ENCODE measurements at places on chromosomes 16 and 17. TPM values are rescaled to one million over a fixed set of nuclear protein-coding genes. Genes with fewer than 3 reads are reported as not detected.

Gene CCR7
- total RNA-seq: 0.36 TPM

Gene TNFRSF17
- total RNA-seq: not detected

Gene SCGB1C2
- not detected for total RNA-seq

Gene SPATA32
- total RNA-seq: under 0.01 TPM

Gene CXCL16
- 0.28 TPM for total RNA-seq

Gene ABCA10
- total RNA-seq: under 0.01 TPM

Gene PARD6A
- total RNA-seq: 0.28 TPM

Gene KRT15
- total RNA-seq: 3.6 TPM

Gene HSPB9
- total RNA-seq: not detected

Gene CCL16
- not detected for total RNA-seq

DNA sequence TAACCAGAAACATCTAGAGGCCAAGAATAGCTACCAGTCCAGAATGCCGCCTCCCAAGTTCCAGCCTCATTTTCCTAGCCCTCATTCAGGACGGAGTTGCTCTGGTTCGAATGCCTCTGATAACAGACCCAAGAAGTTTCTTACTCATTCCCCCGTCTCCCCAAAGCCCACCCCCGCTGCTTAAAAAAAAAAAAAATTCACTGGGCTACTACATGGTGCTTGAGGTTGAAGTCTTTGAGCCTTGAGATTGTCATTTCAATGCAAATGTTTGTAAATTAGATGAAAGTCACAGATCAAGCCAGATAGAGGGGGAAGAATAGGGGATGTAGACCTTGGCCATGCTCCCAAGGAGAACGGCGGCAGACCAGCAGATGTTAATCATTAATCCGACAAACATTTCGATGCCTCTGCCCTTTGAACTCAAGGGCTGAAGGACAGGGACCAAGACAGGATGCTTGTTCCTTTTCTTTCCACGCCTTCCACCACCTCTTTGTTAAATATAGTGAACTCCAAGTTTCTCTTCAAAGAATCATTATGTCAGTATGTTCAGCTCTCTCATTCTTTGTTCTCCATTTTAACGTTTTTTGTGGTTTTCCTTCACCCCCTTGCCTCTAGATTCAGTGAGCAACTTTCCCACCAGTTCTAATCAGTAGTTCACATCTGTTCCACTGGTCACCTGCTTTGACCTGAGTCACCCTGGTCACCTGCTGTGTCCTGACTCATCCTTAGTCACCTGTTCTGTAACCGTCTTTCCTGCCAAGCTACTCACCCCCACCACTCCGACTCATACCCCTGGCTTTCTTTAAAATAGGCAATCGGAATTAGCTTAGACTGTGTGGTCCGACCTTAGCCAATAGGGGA is 190.3 kb downstream of the CPPED1 start:
- DNase-seq: peak; percentile 39

- DNase-seq: no peak
These were observed 176.0 kb downstream of the WWOX start for GRCh38 chr16:78275420-78275819.

DNA sequence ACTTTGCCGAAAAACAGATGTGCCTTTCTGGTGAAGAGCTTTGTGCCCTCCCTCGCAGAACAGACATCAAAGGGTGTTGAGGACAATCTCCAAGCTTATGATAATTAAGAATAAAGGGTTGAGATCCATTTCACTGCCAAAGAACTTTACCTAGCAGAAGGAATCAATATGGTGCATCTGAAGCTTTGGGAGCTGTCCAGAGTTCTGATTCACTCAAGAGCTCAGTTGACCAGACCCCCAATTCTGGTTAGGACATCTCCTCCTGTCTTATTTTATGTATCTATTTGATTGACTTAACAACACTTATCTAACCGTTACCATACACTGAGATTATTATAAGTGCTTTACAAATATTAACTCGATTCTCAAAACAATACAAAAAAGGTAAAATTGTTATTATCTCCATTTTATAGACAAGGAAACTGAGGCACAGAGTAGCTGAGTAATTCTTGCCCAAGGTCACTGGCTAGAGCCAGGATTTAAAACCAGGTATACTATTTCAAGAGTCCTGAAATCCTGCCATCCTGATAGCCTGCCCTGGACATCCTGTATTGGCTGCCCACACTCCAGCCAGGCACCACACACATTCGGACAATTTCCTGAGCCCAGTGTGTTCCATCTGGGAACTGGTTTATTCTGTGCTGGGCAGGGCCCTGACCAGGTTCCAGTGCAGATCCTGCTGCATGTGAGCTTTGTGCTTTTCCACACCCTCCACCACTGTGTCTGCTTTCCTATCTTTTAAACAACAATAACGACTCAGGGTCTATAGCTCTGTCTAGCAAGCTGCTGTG is 29.8 kb downstream of the PITPNM3 start:
- DNase-seq: peak; percentile 28

- DNase-seq: no peak
These were observed 69.0 kb downstream of the CDK5R1 start for GRCh38 chr17:32555611-32556310.

DNA sequence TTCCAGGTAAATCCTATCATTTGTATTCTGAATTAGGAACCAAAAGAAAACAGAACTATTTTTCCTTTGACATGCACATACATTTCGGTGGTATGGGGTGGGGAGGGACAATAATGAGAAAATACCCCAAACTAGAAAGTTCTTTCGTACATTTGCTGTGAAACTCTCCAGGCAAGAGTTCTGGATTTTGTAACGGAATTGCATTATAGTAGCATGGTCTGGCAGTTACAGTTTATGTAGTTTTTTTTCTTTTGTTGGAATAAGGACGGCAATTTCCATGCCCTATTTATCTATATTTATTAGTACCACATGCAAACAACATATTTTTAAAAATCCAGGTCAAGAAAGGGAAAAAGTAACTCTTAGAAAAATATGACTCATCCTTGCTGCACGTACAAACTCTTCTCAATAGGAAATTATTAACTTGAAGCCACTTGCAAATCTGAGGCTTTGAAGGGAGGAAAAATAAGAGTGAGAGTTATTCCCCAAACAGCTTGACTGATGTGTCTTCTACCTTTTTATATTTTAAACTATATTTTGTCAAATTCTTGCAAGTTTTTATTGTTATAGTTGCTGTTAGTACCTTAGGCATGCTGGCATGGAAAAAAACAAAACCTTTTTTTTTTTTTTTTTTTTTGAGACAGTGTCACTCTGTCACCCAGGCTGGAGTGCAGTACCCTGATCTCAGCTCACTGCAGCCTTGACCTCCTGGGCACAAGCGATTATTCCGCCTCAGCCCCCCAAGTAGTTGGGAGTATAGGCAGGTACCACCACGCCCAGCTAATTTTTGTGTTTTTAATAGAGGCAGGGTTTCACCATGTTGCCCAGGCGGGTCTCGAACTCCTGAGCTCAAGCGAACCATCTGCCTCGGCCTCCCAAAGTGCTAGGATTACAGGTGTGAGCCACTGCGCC is 69.3 kb downstream of the WWP2 start:
- DNase-seq: peak; percentile 57

DNA sequence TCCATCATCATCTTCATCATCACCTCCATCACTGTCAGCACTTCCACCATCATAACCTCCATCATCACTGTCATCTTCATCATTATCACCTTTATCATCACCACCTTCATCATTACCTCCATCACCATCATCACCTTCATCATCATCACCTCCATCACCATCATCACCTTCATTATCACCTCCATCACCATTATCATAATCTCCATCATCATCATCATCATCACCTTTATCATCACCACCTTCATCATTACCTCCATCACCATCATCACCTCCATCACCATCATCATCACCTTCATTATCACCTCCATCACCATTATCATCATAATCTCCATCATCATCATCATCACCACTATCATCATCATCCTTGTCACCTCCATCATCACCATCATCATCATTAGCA is 309.7 kb downstream of the HAPSTR1 start:
- no peak for DNase-seq

- DNase-seq: peak; percentile 74
These were observed 1.2 kb upstream of the MPRIP start for GRCh38 chr17:17041018-17041521.

GRCh38 chr17:82217120-82217529 is 4.5 kb upstream of the CCDC57 start:
- DNase-seq: no peak

DNA sequence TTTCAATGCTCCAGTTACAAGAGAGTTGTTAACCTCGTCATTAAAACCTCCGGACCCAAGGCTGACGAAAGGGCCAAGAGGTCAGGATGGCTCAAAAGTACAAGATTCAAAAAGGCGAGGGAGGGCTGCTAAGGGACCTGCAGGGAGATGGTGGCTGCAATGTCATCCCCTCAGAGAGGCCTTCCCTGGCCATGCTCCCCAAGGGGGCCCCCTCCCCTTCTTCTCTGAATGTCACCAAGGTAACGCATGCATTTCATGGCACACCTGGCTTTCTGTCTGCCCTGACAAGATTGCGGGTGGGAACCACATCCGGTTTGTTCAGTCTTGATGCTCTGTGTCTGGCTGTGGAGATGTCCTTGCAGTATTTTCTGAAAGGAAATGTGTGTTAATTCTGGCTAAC is 89.9 kb downstream of the C16orf78 start:
- no peak for DNase-seq

- DNase-seq: no peak
These were observed 20.6 kb downstream of the AOC3 start for GRCh38 chr17:42871647-42872046.

DNA sequence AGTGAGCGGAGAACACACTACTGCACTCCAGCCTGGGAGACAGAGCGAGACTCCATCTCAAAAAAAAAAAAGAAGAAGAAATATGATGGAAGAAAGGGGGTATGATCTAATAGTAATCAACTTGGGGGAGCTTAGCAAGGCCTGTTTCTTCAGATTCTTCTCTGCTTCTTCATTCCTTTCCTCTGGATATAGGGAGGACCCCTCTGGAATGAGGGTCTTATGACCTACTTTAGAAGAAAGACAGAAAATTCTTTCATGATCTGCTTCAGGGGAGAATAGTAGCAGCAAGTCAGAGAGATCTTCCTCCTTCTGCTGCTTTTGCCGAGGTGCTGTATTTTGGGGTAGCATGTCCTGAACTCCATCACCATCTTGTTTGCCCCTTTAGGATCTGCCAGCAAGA is 44.9 kb upstream of the ETV4 start:
- DNase-seq: peak; percentile 22

GRCh38 chr17:15482476-15482875 is 15.1 kb upstream of the CDRT4 start:
- DNase-seq: no peak

DNA sequence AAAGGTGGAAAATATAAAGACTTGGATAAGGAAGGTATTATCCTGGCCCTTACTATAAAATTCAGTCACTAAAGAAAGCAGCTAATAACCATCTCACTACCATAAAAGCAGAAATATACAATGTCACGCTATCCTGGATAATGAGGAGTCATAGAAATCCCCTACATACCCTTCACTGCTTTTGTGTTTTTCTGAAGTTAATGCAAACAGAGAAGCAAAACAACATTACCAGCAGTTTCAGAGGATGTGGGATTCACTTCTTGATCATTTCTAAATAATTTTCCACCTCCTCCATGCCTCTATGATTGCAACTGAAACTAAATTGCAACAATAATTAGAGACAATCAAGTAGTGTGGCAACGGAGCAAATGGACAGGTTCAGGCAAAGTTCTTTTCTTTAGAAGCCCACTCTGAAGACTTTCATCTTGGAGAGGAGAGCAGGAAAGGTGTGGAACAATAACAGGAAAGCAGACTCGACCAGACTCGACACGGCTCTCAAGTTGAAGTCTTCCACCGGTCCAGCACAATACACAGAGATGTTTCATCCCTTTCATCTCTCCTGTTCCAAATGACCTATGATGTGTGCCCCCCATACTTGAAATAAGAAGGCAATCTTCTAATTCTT is 10.2 kb downstream of the CYTH1 start:
- DNase-seq: no peak

GRCh38 chr16:1042049-1042744 is 30.4 kb upstream of the SSTR5 start:
- no peak for DNase-seq

GRCh38 chr16:57865746-57866528 is 63.6 kb upstream of the KIFC3 start:
- DNase-seq: no peak

DNA sequence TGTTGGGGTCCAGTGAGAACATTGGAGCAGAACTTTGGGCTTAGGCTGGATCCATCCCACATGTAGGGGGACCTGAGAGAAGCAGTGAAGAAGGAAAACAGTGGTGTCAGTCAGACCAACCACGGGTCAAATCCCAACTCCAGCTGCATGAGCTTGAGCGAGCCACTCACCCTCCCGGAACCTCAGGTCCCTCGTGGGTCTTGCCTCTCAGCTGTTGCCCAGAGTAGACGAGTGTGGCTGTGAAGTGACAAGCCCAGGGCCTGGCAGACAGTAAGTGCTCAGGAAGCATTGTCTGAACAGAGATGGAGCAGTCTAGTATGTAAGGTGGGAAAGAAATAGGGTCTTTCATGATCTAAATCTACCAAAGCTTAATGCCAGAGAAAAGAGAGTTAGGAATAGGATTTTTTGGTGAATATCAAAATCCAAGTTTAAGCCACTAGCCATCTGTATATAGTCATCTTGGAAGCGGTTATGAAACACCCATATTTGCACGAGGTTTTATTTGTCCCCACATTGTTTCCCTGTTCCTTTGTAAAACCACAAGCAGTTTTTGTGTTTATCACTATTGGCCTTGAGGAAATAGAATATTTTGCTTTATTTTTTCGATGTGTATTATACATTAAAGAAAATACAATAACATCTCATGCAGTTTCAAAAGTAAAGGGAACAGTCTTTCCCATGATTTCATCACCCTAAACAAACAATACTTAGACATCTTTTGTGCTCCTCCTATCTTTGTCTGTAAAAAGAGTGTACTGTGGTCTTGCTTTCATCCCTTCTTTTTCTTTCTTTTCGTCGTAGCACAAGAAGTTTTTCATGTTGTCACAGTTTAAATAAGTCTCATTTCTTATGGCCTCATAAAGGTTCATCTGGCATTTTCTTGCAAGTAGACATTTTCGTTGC is 112.0 kb downstream of the CLEC16A start:
- peak; percentile 48 for DNase-seq

- DNase-seq: no peak
These were observed 15.0 kb upstream of the NTN1 start for GRCh38 chr17:9006175-9006767.

DNA sequence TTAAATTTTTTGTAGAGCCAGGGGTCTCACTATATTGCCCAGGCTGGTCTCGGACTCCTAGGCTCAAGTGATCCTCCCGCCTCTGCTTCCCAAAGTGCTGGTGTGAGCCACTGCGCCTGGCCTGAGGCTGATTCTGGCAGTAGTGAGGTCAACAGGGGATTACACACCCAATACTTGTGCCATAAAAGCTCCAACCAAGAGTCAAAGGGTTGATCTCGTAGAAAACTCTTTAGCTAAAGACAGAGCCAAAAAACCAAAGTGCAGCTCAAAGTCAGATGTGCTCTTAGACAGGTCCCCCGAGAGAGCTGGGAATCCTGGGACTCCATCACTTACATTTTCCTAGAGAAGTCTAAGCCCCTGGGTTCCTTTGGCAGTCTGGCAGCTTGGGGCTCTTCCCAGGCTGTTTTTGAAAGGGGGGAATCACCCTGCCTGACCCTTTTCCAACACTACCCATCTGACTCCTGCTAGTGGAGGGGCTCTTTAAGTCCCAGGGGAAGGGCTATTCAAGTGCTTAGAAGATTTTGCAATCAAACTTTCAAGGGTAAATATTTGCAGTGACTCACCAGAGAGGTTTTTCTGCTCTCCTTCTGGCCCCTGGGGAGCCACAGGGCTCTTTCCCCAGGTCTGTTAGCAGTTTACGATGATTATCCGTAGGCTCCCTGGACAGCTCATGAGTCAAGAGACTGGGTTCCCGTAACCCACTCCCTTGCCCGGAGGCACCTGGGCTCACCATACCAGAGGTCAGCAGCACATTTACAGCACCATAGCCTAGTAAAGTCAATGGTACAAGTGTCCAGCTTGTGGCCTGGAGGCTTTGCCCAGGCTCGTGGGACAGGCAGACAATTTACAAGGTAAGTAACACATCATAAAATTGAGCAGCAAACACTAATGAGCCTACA is 408.7 kb downstream of the SLC39A11 start:
- DNase-seq: peak; percentile 98
